Muscle of back (tissue), 13 donors: ENCODE measurements at places on chromosomes 3 and 15.

DNA sequence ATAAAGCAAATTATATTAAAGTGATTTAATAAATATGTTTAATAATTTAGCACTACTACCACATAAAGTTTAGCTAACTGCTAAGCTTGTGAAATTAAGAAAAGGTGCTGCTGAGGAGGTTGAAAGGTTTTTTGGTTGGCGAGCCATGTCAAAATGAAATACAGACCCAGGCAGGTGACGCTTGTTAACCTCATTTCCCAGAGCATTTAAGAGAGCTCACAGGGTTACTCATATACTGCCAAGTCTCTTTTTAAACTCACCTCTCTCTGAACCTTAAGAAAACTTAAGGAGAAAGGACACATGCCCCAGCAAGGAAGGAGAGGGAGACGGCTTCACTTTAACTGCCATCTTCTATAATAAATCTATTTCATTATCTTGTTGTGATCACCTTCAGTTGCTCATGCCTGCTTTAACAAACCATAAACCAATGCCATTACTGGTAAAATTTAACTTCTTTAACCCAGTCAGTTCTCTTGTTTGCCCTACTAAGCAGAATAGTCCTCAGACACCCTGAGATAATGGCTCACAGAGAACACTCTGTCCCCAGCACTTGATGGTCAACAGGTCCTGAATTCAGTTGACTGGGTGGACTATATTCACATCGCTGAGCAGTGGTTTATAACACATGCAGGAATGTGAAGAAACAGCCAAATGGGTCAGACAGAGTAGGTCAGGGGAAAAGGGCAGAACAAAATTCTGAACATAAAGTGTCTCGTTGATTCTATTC, 540.1 kb downstream of the UNC13C start:
- no peak for DNase-seq

DNA sequence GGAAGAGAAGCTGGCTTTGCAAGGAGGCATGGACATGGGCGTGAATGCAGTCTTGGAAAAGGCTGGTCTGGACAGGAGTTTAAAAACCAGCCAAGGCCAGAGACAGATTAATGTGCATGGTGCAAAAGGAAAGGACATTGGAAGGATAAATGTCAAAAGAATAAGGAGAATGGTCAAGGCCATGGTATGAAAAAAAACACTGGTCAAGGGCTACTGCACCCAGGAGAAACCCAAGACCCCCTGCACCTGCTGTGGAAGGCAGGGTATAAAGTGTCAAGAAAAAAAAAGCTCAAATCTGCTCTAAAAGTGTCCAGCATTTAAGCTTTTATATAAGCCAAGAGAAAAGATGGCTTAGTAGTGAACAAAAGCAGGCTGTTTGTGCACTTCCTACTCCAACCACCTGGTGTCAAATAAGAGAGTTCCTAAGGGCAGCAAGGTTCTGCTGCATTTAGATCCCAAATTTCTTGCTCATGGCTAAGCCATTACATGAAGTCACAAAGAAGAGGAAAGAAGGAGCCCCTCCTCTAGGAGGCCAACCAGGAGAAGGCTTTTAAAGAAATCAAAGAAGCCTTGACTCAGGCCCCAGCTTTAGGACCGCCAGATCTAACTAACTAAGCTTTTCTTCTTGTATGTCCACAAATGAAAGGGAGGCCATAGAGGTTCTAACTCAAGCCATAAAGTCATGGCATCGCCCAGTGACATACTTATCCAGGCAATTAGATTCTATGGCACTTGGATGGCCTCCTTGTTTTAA, 16.9 kb downstream of the CCR4 start:
- DNase-seq = no peak

- peak; percentile 12 for DNase-seq
These were observed 45.0 kb downstream of the GPR176 start for GRCh38 chr15:39874890-39875549.

- peak; percentile 2 for DNase-seq
These were observed 1.4 kb downstream of the CHL1 start for GRCh38 chr3:197828-198491.

DNA sequence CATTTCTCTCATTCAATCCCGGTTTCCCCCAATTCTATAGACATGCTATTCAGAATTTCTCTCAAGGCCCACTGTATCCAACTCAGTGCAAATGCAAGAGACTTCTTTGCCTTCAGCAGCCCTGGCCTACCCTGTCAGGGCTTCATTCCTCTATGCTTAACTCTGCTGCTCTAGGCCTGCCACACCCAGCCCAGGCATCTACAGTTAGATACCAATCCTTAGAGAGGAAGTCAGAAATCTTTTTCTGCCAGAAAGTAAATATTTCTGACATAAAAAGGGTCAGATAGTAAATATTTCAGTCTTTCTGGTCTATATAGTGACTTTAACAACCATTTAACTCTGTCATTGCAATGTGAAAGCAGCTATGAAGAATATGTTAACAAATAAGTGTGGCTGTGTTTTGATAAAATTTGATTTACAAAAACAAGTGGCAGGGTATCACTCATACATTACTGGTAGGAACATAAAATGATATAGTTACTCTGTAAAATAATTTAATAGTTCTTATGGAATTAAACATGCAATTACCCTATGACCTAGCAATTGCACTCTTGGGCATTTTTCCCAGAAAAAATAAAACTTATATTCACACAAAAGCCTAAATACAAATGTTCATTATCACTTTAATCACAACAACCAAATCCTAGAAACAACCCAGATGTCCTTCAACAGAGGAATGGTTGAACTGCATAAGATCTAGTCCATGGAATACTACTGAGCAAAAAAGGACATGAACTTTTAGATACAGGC, 942.0 kb downstream of the SQOR start:
- DNase-seq = no peak

- DNase-seq = no peak
These were observed 160.5 kb upstream of the CCDC54 start for GRCh38 chr3:107216711-107217110.

GRCh38 chr15:68561171-68561900, 17.5 kb upstream of the CORO2B start:
- no peak for DNase-seq
